CD4-positive, alpha-beta memory T cell (primary cell): ENCODE measurements at places on chromosomes 12 and 14. TPM values are rescaled to one million over a fixed set of nuclear protein-coding genes. Genes with fewer than 3 reads are reported as not detected.

Gene TOX4
- 83.6 TPM for total RNA-seq

Gene PRH2
- not detected for total RNA-seq

Gene RNASE3
- total RNA-seq: not detected

Gene GPR84
- total RNA-seq: not detected

Gene MYF6
- total RNA-seq: not detected

Gene CABP1
- not detected for total RNA-seq

Gene CLEC4E
- total RNA-seq: not detected

Gene DDN
- total RNA-seq: not detected

Gene PRB2
- not detected for total RNA-seq

Gene ALG10B
- 12.5 TPM for total RNA-seq

Gene SIX4
- total RNA-seq: not detected

Gene FAM181A
- not detected for total RNA-seq

Gene TRPV4
- total RNA-seq: not detected

Gene ARHGAP9
- 266 TPM for total RNA-seq

Gene LGALS3
- total RNA-seq: 46.3 TPM

Gene OR4K5
- total RNA-seq: not detected

Gene PAPLN
- total RNA-seq: 0.11 TPM

Gene PPP1R1A
- not detected for total RNA-seq

Gene TMEM19
- 14.1 TPM for total RNA-seq

Gene GXYLT1
- 9.5 TPM for total RNA-seq

Gene MGP
- total RNA-seq: 0.49 TPM

Gene NFATC4
- total RNA-seq: not detected

Gene TMEM132D
- total RNA-seq: not detected

Gene PLEKHG7
- not detected for total RNA-seq

Gene ACVRL1
- 0.83 TPM for total RNA-seq

Gene LAG3
- 2.4 TPM for total RNA-seq

Gene FOXA1
- total RNA-seq: not detected

Gene TC2N
- total RNA-seq: 325 TPM

Gene KLHL33
- total RNA-seq: 0.14 TPM
